ENCODE measurements at places on chromosomes 11 and 22.

DNA sequence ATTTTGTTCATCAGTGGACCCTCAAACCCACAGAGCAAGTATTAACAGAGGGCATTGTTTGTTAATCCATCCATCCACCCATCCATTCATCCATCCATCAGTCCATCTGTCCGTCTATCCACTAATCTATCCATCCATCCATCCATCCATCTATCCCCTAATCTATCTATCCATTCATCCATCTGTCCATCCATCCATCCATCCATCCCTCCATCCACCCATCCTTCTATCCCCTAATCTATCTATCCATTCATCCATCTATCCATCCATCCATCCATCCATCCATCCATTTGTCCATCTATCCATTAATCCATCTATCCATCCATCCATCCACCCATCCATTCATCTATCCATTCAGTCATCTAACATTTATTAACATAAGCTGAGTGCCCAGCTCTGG, 307.3 kb downstream of the MIAT start:
- DNase-seq = no peak

- DNase-seq = no peak
Observed at GRCh38 chr22:29947410-29948384, 64.7 kb downstream of the MTMR3 start.

DNA sequence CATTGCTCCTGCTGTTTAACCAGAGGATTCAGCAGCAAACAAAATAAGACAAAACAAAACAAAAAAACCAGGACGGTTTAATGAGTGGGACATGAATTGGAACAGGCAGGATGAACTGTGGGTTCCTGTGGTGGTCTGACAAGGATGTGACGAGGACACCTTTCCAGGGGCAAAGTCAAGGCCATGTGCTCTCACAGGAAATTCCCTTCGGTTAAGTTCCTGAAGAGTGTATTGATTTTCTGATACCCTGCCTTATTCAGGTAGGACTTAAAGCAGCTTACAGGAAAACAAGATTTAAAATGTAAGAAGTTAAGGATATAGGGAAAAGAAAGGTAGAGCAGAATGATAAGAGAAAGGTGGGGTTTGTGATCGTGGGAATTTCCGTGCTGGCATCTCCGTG, 8.5 kb upstream of the PLET1 start:
- DNase-seq = no peak

DNA sequence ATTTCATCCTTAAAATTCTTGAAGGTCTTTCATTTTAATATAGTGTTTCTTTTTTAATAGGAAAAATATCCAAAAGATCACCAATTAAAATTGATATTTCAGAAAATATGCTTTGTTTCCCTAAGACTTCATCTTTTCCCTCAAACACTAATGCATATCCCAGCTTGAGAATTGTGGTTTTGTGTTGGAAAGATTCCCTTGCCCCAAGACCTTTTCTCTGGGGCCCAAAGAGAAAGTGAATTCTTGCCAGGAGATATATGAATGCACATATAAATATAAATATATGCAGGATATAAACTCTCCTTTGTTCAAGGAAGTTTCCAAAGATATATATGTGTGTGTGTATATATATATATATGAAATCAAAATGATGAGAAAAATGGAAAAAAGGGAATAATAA, 241.2 kb downstream of the FAM76B start:
- DNase-seq = no peak

- no peak for DNase-seq
Observed at GRCh38 chr22:50730013-50730891, 7.8 kb upstream of the ACR start.

GRCh38 chr11:120956710-120957495, 67.0 kb upstream of the TBCEL start:
- no peak for DNase-seq

DNA sequence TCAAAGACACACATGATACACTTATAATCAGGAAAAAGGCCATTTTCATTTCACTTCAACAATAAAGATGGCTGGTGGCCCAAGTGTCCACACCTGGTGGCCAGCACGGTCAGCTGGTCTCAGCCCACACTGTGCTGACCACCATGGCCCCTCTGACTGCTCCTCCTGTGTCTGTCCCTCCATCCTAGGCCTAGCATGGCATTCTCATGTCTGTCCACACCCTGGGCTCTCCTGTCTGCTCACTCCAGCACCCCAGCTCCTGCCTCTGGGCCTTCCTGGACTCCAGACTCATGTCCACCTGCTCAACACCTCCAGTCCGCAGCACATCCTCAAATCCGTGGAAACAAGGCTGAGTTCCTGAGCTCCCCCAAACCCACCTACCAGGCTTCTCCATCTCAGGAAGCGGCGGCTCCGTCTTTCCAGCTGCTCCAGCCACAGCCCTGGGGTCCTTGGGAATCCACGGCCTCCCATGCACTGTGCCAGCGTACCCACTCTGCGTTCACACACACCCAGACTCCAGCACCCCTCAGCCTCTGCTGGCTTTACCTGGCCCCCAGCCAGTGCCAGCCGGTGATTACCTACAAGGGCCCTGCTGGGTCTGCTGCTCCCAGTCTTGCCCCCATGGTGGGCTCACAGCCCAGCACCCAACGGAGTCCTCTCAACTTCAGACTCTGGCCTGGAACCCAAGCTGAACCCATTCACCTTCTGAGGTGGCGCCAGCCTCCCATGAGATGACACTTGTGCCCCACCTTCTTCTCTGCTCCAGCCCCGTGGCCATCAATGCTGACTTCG, 13.9 kb downstream of the SIRT3 start:
- DNase-seq = no peak

- no peak for DNase-seq
Observed at GRCh38 chr11:70854901-70855556, 397.3 kb downstream of the SHANK2 start.

- no peak for DNase-seq
Observed at GRCh38 chr11:77568916-77569675, 20.7 kb upstream of the AQP11 start.

DNA sequence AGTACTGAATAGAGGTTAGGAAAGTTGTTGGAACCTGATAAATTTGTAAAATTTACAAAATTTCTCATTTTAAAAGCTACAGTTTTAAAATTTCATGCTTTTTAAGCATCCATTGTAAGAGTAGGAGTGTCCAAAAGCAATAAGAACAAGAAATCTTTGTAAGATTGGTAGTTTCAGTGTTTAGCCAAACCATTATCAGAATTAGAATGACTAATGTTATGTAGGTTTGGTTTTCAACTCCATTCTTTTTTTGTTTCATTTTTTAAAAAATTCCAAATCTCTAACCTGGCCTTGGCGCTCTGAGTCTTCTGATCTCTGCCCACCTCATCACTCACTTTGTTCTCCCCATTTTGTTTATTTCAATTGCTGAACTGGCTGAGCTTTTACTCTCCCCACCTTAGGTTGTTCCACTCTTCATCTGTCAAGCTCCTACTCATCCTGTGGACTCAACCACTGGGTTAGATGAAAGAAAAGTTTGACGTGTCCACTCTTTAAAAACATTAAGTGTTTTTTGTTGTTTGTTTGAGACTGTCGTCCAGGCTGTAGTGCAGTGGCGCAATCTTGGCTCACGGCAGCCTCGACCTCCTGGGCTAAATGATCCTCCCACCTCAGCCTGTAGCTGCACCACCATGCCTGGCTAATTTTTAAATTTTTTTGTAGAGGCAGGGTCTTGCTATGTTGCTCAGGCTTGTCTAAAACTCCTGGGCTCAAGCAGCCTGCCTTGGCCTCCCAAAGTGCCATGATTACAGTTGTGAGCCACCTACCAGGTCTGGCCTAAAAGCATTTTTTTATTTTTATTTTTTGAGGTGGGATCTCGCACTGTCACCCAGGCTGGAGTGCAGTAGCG, 14.0 kb downstream of the EP300 start:
- no peak for DNase-seq

GRCh38 chr11:67167091-67167490, 48.0 kb downstream of the KDM2A start:
- no peak for DNase-seq

- no peak for DNase-seq
Observed at GRCh38 chr11:95398437-95399112, 167.6 kb upstream of the SESN3 start.

- no peak for DNase-seq
Observed at GRCh38 chr11:86210898-86211297, 33.7 kb upstream of the EED start.

GRCh38 chr22:17266251-17266971, 47.2 kb upstream of the ADA2 start:
- no peak for DNase-seq

- no peak for DNase-seq
Observed at GRCh38 chr11:134150195-134150903, 73.4 kb downstream of the NCAPD3 start.

GRCh38 chr11:64619811-64620380, 28.9 kb downstream of the SLC22A12 start:
- DNase-seq = no peak

DNA sequence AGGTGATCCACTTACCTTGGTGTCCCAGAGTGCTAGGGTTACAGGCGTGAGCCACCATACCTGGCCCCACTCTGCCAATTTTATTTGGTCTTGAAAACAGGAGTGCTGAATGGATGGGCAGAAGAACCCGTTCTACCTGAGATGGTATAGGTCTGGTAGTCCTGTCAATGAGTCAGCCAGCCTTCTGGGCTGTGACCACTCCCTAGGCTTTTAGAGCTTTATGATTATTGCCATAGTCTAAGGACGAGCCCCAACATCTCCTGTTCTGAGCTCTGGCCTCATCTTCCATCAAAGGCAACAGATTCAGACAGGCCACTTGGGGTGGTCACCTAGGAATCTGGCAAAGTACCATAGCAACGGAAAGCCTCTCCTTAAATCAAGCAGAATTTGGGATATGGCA, 11.5 kb downstream of the ZDHHC5 start:
- no peak for DNase-seq

- DNase-seq = no peak
Observed at GRCh38 chr11:130124096-130124495, 35.5 kb upstream of the ST14 start.

GRCh38 chr11:69430566-69430965, 50.9 kb upstream of the LINC01488 start:
- DNase-seq = no peak

- no peak for DNase-seq
Observed at GRCh38 chr11:35318977-35319925, 100.1 kb downstream of the SLC1A2 start.

DNA sequence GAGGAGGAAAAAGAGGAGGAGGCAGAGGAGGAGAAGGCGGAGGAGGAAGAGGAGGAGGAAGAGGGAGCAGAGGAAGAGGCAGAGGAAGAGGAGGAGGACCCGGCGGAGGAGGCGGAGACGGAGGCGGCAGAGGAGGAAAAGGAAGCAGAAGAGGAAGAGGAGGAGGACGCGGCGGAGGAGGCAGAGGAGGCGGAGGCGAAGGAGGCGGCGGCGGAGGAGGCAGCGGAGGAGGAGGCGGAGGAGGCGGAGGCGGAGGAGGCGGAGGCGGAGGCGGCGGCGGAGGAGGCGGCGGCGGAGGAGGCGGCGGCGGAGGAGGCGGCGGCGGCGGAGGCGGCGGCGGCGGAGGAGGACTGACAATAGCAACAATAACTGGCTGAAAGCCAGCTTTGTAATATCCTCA, 616.6 kb downstream of the TBC1D22A start:
- no peak for DNase-seq

DNA sequence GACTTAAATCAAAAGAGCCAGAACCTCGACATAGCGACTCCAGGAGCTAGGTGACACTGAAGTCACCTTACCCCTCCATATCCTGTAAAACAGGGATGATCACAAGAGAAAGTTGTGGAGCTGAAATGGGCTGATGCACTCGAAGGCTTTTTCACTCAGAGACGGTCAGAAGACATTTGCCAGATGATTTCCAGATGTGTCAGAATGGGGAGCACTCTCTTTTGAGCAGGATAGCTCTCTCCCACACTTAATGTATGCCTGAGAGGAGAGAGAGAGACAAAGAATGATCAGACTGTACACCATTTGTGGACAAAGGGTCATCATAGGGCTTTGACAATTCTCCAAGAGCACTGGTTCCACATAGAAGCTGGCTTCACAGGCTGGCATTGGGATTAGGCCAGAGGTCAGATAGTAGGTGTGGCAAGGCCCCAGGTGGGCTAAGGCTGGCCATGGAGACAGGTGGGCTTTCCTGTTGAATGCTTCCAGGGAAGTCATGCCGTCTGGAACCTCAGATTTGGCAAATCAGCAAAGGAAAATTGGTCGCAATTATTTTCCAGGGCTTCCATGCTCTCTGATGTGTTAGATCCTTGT, 42.3 kb upstream of the ETS1 start:
- DNase-seq = no peak

- no peak for DNase-seq
Observed at GRCh38 chr11:66126808-66127555, 56.9 kb downstream of the PACS1 start.

- no peak for DNase-seq
Observed at GRCh38 chr11:75195167-75195962, 44.5 kb downstream of the SLCO2B1 start.

GRCh38 chr22:48780597-48781277, 1046.9 kb downstream of the BRD1 start:
- no peak for DNase-seq

DNA sequence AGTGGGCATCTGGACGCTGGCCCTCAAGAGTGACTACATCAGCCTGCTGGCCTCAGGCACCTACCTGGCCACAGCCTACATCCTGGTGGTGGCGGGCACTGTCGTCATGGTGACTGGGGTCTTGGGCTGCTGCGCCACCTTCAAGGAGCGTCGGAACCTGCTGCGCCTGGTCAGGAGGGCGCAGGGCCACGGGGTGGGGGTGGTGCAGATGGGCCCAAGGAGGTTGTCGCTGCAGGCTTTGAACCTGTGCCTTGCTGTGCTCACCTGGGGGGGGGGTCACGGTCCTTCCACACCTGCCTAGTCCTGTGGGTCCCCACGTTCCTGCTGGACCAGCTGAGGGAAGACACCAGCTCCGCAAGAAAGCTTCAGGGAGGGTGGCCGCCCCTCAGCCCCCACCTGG, 3.5 kb downstream of the CD151 start:
- DNase-seq = no peak

GRCh38 chr11:9642894-9643293, 21.0 kb upstream of the SWAP70 start:
- DNase-seq = no peak

DNA sequence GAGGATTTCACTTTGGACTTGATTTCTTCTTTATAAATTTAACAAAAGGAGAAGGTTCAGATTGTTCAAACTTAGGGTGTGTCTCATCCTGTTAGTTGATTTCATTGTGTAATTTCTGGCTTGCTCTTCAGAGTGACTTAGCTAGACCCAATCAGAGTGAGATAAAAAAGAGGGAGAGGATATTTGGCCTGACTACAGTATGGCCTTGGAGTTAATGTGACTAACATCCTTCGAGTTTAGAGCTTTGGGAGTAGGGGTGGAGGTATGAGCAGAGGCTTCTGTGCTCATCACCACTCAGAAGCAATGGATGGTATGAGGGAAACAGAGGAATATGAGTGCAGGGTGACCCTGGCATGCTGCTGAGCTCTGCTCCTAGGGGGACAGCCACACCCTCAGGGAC, 114.2 kb downstream of the ME3 start:
- DNase-seq = no peak

GRCh38 chr11:134266440-134266839, 9.7 kb upstream of the GLB1L3 start:
- no peak for DNase-seq
